ENCODE measurements at places on chromosomes 1 and 21. TPM values are rescaled to one million over a fixed set of nuclear protein-coding genes. Genes with fewer than 3 reads are reported as not detected.
A peak's percentile ranks its signal among the peaks of the same experiment; 100 is the strongest.

CD52 gene
- total RNA-seq = 30.8 TPM

TRPM2 gene
- 11.5 TPM for total RNA-seq

TEX38 gene
- 0.35 TPM for total RNA-seq

EDARADD gene
- total RNA-seq = 0.82 TPM

OR2T29 gene
- total RNA-seq = not detected

SGIP1 gene
- total RNA-seq = 11.2 TPM

AADACL3 gene
- total RNA-seq = not detected

GRCh38 chr1:115261496-115261895 is 76.6 kb downstream of the NGF start:
- H3K27ac ChIP-seq = no peak overlapping the region
- no peak overlapping the region for H3K4me3 ChIP-seq
- H3K27me3 ChIP-seq = no peaks in the 10 kb centered on the region
- no peaks in the 10 kb centered on the region for H3K36me3 ChIP-seq

- no peak for DNase-seq
- no peaks in the 10 kb centered on the region for H3K27me3 ChIP-seq
- H3K27ac ChIP-seq = no peak overlapping the region
- H3K36me3 ChIP-seq = no peaks in the 10 kb centered on the region
- H3K4me1 ChIP-seq = no peaks in the 10 kb centered on the region
- no peak overlapping the region for H3K4me3 ChIP-seq
These were observed 3.0 kb downstream of the VASH2 start for GRCh38 chr1:212953321-212953720.

- peaks cover 3% of the 10 kb centered on the region for H3K4me1 ChIP-seq
- H3K36me3 ChIP-seq = no peaks in the 10 kb centered on the region
- H3K27ac ChIP-seq = no peak overlapping the region
- H3K27me3 ChIP-seq = no peaks in the 10 kb centered on the region
- no peak overlapping the region for H3K4me3 ChIP-seq
- DNase-seq = no peak
These were observed 21.9 kb downstream of the USP48 start for GRCh38 chr1:21761052-21761451.

- H3K4me1 ChIP-seq = no peaks in the 10 kb centered on the region
- no peaks in the 10 kb centered on the region for H3K36me3 ChIP-seq
- H3K4me3 ChIP-seq = no peak overlapping the region
- H3K27me3 ChIP-seq = no peaks in the 10 kb centered on the region
- H3K27ac ChIP-seq = no peak overlapping the region
- peak; percentile 55 for DNase-seq
These were observed 40.7 kb downstream of the WDR3 start for GRCh38 chr1:117970252-117970651.

DNA sequence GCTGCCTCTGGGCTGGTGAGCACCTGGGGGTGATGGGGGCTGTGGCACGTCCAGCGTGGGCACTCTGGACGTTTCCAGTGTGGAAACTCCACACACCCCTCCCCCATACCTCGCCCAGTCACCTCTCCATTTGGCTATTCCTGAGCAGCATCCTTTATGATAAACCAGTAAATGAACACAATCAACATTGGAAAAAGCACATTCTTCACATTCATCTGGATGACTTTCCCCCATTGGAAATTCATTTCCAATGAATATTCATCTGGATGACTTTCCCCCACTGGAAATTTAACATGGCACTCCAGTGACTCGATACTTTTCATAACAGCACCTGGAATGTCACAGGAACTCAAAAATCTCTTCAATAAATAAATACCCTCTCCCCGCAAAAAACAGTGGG is 104.8 kb upstream of the KRTAP19-8 start:
- H3K4me3 ChIP-seq = no peak overlapping the region
- no peaks in the 10 kb centered on the region for H3K27me3 ChIP-seq
- H3K4me1 ChIP-seq = no peaks in the 10 kb centered on the region
- no peak overlapping the region for H3K27ac ChIP-seq

DNA sequence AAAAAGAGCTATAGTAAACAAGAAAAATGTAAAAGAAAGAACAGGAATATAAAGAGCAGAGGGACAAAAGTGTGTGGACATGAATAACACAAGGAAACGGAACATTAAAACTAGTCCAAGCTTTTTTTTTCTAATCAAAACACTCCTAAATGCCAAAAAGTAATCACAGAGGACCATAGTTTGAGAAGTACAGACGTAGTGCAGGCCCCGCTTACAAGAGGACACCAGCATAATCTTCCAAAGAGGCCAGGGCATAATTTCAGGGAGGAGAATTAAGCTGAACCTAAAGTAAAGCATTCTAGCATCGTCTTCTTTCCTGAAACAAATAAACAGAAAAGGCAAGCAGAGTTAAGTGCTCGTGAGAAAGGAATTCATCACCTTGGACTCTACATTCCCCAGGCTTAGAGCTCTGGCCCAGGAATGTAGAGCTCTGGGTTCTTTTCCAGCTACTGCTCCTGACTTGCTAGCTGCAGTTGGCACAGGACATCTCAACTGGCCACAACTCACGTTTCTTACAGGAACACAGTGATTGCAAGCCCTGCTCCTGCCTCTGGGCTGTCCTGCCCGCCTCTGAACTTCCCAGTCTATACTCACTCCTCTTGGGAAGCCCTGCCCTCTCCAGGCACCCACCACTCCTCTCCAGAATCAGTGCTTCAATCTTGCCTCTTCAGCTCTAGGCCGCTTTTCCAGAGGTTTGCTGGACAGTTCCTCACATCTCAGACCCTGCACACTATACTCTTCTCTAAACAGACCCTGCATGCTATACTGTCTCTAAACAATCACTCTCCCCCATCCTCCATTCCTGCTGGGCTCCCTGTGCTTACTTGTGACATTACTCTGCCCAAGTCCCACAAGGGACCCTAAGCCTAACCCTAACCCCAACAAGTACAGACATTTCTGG is 9.8 kb downstream of the RGS8 start:
- no peak overlapping the region for H3K27ac ChIP-seq
- no peak overlapping the region for H3K4me3 ChIP-seq
- no peaks in the 10 kb centered on the region for H3K4me1 ChIP-seq
- no peaks in the 10 kb centered on the region for H3K27me3 ChIP-seq
- no peaks in the 10 kb centered on the region for H3K36me3 ChIP-seq
- DNase-seq = no peak
